Heart right ventricle (tissue), 16 donors: ENCODE measurements at places on chromosomes 13 and 19.

DNA sequence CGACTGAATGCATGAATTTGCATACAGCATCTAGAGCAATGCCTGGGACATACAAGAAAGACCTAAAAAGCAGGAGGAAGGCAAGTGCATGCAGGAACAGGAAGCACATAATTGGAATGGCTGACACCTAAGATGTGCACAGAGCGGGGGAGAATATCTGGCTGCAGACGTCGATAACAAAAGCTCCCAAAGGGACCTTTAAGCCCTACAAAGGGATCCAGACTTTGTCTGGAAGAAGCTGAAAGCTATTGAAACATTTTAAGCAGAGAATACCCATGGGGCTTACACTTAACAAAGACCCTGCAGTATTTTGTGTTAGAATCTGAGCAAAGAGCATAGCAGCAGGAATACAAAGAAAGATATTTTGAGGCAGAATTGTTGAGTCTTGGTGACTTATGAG lies 107.4 kb upstream of the CLDN10 start:
- no peak for DNase-seq

GRCh38 chr13:103883164-103883563 lies 816.9 kb upstream of the SLC10A2 start:
- peak; percentile 70 for DNase-seq

DNA sequence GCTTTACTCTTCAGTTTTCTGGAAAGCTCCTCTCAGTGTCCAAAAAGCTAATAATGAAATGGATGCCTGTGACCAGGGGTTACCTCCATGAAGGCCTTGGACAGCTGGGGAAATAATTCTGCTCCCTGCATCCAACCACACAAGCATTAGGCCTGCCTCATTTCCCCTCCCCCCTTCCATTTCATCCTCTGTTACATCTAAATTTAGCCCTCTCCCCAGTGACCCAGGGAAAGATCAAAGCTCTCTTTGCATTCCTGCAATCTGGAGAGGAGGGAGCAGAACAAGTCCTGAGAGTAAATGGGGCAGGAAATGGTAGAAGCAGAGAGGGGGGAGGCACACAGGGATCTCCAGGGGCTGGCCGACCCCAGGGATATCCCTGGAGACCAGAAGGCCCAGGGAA lies 452.7 kb downstream of the TSHZ3 start:
- DNase-seq = no peak

GRCh38 chr19:8131517-8131916 lies 17.9 kb downstream of the FBN3 start:
- no peak for DNase-seq

DNA sequence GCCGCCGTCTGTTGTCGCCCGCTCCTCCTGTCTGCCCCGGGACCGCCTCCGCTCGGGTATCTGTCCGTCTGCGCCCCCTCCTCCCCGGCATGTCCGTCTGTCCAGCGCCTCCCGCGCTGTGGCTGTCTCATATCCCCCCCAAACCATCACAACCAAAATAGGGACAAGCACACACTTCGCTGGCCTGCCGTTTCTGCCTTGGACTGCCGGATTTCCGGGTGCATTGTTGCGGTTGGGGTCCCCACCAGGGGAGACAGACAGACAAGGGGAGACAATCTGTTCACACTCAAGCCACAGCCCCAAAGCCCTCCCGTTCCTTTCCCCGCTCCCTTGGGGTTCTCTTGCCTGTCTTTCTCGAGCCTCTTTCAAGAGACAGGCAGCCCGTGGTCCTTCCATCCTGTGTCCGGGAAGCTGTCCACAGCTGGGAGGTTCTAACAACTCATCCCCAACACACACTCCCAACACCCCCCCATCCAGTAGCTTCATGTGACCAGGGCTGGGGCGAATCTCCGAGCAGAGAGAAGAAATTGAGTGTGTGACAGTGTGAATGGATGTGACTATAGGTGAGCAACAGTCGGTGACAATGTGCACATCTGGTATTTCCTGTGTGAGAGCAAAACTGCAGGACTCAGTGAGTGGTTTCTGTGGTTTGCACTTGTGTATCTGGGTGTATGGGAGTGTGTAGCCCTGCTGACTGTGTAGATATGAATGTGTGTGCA lies 16.5 kb upstream of the FOSB start:
- DNase-seq = no peak

GRCh38 chr19:1942078-1942933 lies 1.3 kb downstream of the CSNK1G2 start:
- DNase-seq = peak; percentile 74

GRCh38 chr19:53041366-53041765 lies 3.2 kb upstream of the ERVV-2 start:
- no peak for DNase-seq

DNA sequence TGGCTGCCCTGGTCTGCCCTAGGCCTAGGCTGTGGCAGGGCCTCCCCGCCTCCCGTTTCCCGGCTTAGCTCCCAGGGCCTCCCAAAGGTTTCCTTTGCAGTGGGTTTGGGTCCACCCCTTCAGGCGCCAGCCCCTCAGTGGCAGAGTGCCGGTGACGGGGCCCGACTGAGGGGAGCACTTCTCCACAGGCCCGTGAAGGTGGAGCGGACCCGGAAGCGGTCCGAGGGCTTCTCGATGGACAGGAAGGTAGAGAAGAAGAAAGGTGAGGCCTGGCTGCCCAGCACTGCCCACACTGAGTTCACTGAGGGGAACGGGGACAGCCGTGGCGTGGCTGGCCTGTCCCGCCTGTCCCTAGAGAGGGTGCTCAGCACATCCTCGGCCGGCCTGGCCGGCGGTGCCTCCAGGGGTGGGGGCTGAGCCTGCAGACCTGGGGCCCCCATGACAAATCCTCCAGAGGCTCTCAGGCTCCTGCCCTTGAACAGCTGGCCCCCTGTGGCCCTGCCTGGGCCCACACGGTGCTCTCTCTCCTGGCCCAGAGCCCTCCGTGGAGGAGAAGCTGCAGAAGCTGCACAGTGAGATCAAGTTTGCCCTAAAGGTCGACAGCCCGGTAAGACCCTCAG lies 20.4 kb downstream of the PLIN4 start:
- no peak for DNase-seq

DNA sequence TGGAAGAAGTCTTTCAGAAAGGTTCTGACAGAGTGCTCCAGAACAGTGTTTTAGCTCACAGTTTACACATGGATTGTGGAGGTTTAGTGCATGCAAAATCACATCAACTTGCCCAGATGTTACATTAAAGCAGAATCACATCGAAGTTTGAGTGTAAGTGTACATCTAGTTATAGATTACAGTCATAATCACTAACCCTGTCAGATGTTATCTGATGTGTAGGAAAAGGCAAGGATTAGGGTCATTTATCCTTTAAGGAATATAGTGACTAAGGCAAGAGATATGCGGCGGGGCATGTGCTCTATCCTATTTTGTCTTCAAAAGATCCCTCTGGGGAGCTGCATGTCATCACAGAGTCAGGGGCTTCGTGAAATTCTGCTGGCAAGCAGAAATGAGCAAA lies 66.9 kb downstream of the CYSLTR2 start:
- no peak for DNase-seq

GRCh38 chr13:43203781-43204180 lies 180.4 kb downstream of the DNAJC15 start:
- DNase-seq = no peak

DNA sequence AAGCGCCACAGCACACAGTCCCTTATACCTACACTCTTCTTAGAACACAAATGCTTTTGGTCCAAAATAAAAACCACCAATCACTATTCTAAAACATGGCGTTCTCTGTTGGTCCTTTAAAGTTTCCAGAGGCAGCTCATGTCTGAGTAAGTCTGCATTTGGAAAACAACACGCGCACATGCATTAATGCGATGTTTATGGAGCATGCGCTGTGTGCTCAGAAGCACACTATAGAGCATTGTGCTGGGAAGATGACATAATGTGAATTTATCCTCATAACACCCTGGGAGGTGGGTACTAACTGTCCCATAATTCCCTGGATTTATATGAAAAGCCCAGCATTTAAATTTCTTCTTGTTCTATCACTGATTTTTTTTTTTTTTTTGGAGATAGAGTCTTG lies 10.7 kb downstream of the ZNF682 start:
- DNase-seq = no peak

- no peak for DNase-seq
Measured at GRCh38 chr13:24083722-24084421, 76.6 kb upstream of the SPATA13 start.

DNA sequence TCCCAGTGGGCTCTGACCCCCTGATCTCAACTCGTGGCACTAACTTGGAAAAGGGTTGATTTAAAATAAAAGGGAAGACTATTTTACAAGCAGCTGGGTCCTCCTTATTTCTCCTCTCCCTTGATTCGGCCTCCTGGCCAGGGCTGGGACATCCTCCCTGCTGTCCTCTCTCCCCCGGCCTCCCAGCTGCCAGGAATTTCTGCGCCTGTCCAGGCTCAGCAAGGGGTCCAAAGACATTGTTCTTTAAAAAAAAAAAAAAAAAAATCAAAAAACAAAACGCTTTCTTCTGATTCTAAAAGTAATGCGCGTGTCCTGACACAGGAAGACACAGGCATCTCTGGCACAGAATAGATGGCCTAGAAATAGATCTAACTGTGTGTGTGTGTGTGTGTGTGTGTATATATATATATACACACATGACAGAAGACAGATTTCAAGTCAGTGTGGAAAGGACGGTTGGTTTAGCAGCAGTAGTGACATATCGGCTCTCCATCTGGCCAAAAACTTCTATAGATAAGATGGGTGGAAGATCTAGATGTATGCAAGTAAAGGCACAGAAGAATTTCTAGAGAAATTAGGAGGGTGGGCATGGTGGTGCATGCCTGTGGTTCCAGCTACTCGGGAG lies 12.3 kb upstream of the LENG8 start:
- DNase-seq = peak; percentile 3

GRCh38 chr13:76189882-76190519 lies 553.9 kb downstream of the LMO7 start:
- DNase-seq = no peak

DNA sequence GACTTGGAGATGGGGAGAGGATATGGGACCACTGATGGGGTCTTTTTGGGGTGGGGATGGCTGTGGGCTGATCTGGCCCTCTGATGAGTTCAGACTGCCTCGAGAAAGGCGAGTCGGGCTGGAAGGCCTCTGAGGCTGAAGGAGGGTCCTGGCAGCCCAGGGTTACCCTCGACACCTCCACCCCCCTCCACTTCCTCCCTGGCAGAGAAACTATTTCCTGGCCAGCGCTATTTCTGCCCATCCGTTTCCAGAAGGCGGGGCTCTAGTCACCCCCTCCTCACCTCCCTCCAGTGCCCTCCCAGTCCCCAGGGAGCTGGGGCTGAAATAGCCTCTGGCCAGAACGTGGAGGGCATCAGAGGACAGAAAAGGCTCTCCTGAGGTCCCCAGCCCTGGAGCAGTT lies 9.7 kb downstream of the EXOC3L2 start:
- DNase-seq = no peak

DNA sequence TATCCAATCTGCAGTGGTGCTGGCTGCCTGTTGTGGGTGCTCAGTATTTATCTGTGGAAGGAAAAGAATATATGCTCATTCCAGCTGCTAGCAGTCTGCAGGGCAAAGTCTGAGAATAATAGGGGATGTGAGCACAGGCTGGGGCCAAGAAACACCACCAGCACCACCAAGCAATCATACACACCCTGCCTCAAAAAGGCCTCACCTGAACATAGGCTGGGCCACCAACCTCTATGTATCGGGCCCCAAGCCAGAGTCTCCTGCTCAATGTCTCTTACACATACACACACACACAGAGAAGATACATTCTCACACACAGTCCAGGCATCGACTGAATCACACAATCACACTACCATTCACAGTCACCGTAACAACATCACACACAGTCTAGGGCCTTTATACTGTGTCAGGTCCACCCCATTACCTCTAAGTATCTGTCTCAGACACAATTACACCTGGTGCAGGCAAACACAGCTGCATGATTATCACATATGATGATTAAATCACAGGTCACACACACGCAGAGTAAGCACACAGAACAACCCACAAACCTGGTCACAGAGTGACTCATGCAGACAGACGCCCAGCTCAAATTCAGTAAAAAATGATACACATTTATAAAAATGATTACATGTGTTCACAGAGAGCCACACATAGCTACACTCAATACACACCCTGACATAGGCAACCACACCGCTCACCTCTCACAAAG lies 1.3 kb upstream of the ZSCAN22 start:
- no peak for DNase-seq

DNA sequence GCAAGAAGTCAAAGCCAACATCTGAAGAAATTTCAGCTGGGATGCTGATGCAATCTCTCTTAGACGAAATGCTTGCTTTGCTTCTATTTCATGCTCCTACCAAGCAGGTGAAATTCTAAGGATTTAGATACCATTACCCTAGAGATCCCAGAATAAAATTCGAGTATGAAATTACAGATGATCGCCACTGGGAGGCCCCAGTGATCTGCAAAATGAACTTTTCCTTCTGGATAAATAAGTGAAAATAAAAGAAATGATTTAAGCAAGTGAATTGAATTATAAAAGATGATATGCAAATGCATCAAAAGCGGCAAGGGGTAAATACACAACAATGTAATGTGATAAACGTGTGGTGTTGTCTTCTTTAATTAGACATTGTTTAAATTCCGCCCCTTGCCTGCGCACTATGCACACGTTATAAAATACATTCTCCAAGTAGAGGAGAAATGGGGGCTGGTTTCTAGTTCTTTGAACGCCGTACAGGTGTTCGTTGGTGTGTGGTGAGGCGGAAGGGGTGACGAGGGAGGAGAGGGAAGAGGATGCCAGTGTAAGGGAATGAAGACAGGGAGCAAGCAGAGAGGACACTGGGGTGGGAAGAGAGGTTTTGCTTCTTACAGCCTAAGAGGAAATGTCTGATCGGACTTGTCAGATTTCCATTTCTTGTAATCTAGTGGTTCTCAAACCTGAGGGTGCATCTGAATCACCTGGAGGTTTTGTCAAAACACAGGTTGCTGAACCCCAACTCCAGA lies 58.0 kb downstream of the ERCC5 start:
- DNase-seq = no peak

- no peak for DNase-seq
Measured at GRCh38 chr13:88919970-88920628, 1248.9 kb downstream of the SLITRK5 start.

DNA sequence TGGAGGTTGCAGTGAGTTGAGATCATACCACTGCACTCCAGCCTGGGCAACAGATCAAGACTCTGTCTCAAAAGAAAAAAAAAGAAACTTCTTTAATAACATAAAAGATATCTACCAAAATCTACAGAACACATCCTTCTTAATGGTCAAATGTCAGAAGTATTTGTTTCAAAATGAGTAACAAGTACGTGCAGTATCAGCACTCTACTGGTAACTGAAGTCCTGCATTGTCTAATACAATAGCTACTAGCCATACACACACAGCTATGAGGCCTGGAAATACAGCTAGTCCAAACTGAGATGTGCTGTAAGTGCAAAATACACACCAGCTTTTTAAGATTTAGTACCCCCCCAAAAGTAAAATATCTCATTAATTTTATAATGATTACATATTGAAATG lies 88.1 kb downstream of the TSC22D1 start:
- DNase-seq = no peak
